ENCODE measurements at places on chromosomes 4 and X.

GRCh38 chr4:87523307-87523706 lies 5.9 kb downstream of the SPARCL1 start:
- no peak for DNase-seq

GRCh38 chr4:17707671-17708070 lies 73.8 kb downstream of the FAM184B start:
- DNase-seq = no peak

DNA sequence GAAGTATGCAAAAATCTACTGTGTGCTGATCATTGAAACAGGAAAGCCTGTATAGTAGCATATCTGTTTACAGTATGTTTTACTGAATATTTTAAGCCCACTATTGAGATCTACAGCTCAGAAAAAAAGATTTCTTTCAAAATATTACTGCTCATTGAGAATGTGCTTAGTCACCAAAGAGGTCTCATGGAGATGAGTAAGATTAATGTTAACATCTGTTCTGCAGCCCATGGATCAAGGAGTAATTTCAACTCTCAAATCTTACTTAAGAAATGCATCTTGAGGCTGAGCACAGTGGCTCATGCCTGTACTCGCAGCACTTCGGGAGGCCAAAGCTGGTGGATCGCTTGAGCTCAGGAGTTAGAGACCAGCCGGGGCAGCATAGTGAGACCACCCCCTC lies 3.3 kb downstream of the RNF4 start:
- no peak for DNase-seq

DNA sequence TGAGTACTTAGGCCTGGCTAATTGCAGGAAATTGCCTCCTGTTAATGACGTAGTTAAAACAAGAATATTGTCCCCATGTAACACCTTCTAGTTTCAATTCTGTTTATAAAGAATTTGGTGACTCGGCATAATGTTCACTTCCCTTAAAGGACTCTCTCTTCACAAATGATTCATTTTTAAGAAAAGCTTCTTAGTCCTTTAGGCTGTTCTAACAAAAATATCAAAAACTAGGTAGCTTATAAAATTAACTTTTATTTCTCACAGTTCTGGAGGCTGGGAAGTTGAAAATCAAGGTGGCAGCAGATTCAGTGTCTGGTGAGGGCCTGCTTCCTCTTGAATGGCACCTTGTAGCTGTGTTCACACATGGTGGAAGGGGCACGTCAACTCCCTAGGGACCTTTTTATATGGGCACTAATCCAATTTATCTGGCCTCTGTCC lies 23.8 kb downstream of the COL25A1 start:
- no peak for DNase-seq

DNA sequence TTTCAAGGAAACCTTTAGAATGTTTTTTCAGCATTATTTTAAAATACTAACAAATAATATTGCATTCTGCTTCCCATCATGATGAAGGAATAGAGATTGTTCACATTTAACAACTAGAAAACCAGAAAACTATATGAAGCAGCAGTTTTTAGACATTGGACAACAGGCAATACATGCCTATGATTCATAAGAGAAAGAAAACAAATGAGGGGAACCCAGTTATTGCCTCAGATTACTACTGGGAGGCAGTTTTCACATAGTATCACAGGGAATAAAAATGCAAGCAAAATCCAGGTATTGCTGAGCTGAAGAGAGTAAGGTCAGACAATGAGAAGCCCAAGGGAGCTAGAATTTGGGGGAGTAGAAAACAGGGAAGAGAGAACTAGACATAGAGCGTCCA lies 373.6 kb downstream of the MAPK10 start:
- DNase-seq = no peak

DNA sequence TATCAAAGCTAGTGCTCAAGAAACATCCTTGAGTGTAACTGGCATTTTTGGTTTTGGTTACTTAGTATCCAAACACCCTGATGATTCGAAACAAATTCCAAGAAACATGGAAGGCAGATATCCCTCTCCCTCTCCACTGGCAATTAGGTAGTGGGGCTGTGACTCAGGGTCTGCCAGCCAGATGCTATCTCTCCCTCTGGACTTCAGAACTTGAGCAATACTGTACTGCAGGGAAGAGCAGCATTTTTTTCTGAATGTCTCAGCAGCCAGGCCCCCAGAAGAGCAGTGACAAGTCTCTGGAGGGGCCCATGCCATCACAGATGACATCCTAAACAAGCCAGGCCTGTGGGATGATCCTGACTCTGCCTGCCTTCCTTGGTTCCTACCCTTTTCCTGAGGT lies 37.3 kb upstream of the BCORL1 start:
- no peak for DNase-seq

DNA sequence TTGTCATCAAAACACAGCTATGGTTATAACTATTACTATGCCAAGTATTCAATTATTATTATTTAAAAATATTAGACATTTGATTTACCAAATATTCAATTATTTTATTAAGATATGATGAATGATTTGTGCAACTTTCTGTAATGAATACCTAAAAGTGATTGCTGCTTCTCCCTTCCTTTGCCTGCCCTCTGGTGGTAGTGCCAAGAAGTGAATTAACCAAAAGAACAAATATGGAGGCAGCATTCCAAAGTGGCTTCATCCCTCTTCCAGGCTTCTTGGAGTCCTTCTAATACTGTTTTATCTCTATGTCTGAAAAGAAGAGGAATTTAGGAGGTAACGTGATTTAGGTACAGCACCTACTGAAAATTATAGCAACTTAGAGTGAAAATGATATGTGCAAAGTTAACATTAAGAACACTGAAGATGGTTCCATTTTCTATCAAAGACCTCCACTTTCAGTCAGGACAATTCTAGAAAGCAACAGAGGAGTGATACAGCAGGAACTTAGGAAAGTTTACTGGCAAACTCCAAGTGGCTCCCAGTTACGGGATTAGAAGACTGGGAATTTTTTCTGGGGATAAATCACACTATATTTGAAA lies 43.0 kb downstream of the ENPEP start:
- DNase-seq = peak; percentile 43

DNA sequence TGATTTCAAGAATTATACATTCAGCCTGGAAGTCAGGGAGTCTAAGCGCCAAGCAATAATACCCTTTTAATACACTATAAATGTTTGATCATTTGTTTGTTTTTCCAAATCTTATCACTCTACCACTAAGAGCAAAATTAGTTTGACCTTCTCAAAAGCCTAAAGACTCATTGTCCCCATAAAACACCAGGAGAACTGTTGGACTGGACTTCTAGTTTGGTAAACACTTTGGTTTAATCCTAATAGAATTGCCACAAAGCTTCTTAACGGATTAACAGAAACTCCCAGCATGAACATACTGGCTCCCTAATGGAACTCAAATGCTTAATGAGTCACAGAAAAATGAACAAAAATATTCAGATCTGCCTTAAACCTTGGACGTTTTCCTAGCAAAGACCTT lies 34.9 kb downstream of the SYTL5 start:
- DNase-seq = no peak

DNA sequence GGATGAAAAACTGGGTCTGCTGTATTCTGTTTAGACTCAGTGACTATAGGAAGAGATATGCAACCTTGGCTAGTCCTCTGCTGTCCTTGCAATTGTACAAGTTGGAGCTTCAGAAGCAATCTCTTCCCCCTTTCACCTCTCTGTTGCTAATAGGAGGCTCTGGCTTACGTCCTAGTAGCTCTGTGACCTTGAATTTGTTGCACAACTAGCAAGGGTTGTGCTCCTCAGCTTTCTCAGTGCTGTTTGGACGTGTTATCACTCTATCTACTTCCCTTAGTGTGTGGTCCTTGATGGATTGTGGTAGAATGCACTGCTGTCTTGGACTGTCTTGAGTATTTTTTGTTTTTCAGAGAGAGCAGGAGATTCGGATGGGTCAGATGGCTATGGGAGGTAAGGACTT lies 3.4 kb upstream of the ITGB1BP2 start:
- DNase-seq = no peak

DNA sequence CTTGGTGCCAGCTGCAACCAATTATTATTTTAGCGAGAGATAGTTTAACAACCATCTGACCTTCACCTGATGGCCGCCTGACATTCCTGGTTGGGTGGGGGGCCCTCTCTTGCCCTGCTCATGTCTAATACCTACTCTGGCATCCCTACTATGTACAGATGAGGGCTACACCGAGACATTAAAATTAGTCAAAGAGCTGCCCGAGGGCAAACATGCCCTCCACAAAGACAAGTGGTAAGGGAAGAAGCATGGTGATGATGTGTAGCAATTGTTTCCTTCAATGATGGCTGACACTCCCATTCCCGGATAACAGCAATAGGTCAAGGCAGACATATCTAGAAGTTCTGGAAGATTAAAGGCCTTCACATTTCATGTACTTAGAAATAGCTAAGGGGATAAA lies 49.6 kb downstream of the MAP7D3 start:
- no peak for DNase-seq

DNA sequence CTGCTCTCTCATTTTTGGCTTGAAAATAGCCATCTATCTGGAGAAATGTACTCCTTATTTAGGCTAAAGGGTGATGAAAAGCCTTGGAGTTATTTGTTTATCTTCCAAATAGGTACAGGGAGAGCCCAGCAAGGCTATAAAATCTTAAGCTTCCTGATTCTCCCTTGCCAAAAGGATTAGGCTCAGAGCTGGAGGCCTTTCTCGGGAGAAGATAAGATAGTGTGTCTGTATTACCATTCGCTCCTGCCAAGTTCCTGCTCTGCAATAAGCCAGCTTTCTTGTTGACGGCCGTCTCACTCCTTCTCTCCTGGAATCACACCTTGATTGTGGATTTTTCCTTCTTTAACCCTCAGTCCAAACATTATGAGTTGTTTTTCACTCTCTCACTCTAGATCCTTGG lies 171.8 kb upstream of the TTC29 start:
- DNase-seq = no peak

- DNase-seq = no peak
These were observed 277.5 kb upstream of the AGTR2 start for GRCh38 chrX:115892787-115893671.

GRCh38 chr4:7786517-7786916 lies 153.1 kb downstream of the AFAP1 start:
- no peak for DNase-seq

DNA sequence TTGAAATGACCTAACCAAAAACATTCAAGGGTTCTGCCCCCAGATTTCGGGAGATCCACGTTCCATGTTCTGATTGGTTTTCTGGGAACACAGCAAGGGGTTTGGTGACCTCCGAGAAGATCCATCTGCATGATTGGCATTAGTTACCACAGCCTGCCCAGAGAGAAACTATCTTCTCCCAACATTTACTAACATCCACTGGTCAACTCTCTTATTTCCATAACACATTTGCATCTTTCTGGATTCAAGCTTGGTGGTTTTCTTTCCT lies 15.6 kb downstream of the SHOX start:
- no peak for DNase-seq

DNA sequence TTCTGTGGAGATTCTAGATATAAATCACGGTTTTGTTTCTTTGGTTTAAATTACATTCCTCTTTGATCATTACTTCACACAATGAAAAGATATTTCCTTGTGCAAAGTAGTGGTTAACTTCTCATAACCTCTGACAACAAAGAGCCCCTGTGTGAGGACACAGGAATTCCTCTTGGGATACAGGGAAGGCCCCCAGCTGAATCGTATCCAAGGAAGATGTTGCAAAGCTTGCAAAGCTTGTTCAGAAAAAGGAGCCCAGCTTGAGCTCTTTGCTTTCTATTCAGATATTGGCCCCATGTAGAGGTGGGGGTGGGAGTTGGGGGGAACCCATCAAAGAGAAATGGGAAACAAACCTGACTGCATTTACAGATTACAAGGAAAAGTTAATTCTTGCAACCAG lies 145.7 kb downstream of the RELL1 start:
- DNase-seq = no peak

DNA sequence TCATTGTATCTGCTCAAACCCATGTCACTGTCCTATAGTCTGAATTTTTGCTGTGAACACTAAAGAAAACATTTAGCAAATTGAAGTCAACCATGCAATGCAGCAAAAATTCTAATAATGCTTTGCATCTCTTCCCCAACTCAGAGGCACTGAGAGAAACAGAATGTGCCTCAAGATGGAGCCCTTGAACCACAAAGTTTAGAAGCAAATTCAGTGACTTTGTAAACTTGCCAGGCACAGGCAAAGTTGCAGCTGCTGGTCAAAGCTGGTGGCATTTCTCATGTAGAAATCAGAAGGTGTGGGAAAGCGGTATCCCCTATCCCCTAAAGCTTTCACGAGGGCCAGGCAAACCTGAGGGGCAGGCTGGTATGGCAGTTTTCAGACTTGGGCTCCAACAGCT lies 121.7 kb upstream of the DIPK2B start:
- DNase-seq = peak; percentile 7

GRCh38 chr4:162535121-162535520 lies 371.3 kb upstream of the FSTL5 start:
- DNase-seq = no peak

GRCh38 chr4:1566838-1567518 lies 117.1 kb downstream of the FAM53A start:
- no peak for DNase-seq

- no peak for DNase-seq
These were observed 24.3 kb downstream of the CFAP97 start for GRCh38 chr4:185179488-185179887.

DNA sequence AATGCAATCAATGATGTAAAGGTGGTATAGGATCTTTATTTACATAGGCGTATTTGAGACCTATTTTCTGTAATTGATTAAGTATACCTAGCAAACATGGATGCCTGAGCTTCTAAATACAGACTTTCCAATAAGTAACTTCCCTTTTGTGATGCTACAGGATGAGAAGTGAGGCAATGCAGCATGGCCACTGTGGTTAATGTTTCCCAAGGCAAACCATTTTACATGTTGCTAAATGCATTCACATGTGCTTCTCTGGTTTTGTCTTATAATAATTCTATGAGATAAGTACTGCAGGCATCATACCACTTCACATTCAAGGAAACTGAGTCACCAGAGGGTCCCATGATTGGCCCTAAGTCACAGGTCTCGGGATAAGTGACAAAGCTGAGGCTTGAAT lies 35.7 kb upstream of the NKX3-2 start:
- DNase-seq = no peak

DNA sequence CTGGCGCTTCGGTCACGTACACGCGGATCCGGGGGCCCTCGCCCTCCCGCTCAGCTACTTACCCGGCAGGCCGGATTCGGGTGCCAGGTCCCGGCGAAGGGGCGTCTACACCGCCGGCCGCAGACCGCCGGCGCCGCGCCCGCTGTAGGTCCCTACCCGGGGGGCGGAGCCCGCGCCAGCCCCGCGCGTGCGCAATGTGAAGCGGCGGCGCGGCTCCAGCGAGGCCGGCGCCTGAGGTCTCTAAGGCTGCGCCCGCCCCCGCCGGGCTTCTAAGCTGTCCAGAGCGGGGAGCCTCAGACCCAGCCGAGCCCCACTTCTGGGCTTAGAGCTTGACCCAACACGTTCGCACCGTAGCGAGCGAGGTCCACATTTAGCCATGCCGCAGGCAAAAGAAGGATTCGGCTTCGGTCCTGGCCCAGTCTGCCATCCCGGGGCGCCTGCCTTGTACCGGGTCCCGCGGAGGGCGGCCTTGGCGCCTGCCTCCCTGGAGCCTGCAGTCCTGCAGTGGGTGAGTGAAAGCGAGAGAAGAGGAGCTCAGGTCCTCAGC lies at the start of gene ZNF518B:
Gene ZNF518B (minus strand): TSS at position 172 of the 547 bp plus-strand sequence. CDS start 11,098 bp downstream, outside the sequence.
- peak; percentile 59 for DNase-seq

DNA sequence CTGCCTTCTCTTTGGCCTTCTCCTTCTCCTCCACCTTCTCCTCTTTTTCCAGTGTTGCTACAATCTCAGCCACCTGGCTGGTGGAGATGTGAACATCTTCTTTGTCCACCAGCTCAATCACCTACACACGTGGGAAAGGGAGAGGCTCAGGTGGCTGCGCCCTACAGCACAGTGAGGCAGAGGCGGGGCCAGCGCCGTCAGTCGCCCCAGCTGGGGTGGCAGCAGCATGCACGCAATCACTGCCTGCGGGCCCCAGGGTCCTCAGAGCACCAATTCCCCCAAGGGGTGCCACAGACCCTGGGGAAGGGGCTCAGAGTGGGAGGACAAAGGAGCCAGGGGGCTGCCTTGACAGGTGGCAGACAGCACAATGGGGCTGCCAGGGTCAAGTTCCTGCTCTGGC lies 21.4 kb downstream of the FGFR3 start:
- DNase-seq = no peak
